ENCODE measurements at places on chromosomes 6 and 20.

DNA sequence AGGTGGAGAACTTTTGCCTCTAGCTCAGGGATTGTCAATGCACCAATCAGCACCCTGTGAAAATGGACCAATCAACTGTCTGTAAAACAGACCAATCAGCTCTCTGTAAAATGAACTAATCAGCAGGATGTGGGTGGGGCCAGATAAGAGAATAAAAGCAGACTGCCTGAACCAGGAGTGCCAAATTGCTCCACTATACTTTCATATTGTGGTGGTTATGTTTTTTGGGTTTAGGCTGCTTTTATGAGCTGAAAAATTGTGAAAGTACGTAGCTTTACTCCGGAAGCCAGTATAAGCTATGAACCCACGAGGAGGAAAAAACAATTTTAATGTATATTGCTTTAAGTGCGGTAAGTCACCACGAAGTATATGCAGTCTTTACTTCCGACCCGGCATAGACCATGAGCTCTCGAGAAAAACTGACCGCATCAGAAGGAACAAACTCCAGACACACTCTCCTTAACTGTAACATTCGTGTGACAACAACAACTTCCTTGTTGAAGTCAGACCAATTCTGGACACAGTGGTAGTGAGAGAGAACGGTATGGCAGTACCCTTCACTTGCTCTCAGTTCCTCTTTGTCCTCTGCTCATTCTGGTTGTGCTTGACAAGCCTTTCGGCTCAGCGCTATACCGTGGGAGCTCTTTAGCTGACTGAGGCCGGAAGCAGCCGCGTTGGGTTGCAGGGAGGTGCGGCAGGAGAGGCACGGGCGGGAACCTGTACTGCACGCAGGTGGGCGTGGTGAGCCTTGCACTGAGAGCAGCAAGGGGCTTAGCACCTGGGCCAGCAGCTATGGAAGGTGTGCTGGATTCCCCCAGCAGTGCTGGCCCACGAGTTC, 81.9 kb upstream of the E2F3 start:
- peak; percentile 80 for DNase-seq

- DNase-seq, result no peak
Measured at GRCh38 chr6:148878683-148879082, 131.9 kb downstream of the UST start.

GRCh38 chr6:49410564-49410963, 52.5 kb downstream of the MMUT start:
- DNase-seq, result no peak

- no peak for DNase-seq
Measured at GRCh38 chr20:50092436-50092835, 20.5 kb downstream of the UBE2V1 start.

DNA sequence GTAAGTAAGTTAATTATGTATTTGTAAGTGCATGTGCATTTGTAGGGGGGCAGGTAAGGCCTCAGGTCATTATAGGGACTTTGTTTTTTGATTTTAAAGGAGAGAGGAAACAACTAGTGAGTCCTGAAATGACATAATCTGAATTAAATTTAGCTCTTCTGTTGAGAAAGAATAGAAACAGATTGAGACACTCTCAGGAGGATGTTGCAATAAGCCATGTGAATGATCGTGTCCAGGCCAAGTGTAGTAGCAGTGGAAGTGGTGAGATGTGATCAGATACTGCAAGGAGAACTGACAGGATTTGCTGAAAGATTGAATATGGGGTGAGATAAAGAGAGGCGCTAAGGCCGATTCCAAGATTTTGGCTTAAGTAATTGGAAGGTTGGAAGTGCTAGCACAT, 2.6 kb upstream of the CENPW start:
- no peak for DNase-seq

DNA sequence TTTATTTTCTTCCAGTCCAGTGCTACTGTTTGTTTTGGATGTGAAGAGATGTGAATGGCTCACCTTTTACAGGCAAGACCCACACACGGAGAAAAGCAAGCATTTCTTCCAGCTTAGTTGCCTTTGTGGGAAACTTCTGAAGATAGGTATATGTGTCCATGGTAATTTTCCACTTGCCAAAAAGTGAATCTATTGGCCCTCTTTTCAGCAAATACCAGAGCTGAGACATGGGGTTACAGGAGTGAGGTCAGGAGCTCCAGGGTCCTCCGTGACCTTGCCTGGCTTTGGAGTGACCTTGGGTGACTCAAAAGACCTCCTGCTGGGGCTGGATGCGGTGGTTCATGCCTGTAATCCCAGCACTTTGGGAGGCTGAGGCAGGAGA, 166.7 kb downstream of the SCML4 start:
- no peak for DNase-seq

DNA sequence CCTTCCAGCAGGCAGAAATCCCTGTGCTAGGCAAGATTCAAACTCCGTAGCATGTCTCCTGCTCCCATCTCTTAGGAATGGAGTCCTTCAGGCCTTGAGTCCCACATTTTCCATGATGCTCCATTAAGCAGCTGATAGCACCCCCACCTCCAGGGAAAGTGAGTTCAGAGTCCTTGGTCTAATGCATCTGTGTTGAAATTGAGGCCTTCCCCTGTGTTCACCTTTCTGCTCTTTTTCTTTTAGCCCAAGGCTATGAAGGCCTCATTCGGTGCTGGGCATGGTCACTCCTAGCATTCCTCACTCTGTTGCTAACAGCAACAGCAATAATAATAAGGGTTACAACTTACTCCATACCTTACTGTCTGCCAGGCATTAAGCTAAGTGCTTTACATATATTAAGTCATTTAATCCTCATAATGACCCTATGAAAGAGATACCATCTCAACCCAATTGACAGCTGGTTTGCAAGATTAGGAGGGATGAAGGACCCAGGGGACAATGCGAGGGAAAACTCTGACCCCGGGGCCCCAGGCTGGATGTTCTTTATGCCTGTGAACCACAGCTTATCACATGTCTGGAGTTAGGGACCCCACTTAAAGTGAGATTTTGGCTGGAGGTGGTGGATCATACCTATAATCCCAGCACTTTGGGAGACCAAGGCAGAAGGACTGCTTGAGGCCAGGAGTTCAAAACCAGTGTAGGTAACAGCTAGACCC, 17.5 kb upstream of the PANK2 start:
- no peak for DNase-seq

- DNase-seq, result no peak
Measured at GRCh38 chr6:78896227-78896626, 28.9 kb downstream of the IRAK1BP1 start.

GRCh38 chr20:46690219-46691106, 1.2 kb upstream of the TP53RK start:
- DNase-seq, result no peak

GRCh38 chr6:139883776-139884175, 509.3 kb upstream of the CITED2 start:
- no peak for DNase-seq

DNA sequence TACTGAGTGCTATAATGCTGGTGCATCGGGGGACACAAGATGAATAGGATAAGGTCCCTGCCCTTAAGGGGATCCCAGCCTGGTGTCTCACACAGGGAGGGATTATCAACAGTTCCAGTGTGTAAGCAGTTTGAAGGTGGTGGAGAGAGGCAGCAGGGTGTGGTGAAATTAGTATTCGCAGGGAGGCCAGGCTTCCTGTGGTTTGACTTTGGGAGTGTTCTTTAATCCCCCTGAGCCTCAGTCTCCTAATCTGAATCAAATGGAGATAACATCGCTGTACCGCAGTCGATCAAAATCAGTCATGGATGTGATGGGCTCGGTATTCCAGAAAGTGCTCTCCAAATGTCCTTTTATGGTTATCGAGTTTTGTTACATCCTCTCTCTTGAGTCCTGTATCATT, 288.1 kb upstream of the SUPT3H start:
- no peak for DNase-seq

DNA sequence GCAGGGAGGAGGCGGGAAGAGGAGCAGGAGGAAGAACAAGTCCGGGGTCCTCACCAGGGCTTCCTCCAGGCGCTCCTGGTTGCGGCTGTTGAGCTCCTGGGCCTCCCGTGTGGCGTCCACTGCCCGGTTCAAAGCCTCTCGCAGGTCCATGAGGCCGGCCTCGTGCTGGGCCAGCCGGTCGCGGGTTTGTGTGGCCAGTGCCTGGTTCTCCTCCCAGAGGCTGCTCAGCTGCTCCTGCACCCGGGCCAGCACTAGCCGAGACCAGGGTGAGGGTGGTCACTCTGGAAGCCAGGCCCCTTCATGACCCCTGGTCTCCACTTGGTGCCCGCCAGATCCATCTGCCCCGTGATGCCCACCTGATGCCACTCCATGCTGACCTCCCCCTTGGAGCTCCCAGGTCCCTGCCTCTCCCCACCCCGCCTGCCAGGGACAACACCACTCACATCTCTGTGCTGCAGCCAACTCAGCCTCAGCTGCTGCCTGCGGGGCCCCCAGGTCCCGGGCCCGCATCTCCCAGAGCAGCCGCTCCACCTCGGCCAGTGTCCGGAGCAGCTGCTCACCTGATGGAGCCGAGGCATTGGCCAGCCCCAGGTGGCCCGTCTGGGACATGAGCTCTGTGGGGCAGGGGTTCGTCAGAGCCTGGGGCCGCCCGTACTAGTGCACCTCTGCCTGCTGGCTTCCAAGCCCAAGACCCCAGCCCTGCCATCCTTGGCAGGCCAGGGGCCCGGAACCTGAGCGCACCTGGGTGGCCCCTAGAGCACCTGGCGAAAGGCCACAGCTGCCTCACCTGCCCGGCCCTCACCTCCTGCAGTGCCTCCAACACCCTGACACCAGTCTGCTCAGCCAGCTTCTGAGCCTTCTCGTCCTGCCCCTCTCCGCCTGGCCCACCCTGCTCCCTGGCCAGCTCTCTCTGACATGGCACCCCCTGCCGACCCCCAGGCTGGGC, 15.9 kb downstream of the ADRM1 start:
- no peak for DNase-seq

DNA sequence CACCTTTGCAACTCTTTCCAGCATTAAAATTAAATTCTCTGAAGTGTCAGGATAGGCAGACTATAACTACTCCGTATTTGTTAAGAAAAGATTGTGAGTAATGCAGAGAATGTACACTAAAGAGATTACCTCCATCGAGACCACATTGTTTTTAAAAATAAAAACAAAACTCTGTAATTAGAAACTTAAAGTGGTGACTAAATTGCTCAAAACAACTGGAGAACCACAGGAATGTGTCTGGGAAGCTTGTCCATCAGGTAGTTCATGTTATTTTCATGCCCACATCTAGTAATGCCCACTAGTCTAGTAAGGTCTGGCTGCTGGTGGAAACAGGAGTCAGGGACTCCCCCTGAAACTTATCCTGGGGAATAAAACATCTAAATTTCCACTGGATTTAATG, 103.0 kb upstream of the FOXQ1 start:
- no peak for DNase-seq

DNA sequence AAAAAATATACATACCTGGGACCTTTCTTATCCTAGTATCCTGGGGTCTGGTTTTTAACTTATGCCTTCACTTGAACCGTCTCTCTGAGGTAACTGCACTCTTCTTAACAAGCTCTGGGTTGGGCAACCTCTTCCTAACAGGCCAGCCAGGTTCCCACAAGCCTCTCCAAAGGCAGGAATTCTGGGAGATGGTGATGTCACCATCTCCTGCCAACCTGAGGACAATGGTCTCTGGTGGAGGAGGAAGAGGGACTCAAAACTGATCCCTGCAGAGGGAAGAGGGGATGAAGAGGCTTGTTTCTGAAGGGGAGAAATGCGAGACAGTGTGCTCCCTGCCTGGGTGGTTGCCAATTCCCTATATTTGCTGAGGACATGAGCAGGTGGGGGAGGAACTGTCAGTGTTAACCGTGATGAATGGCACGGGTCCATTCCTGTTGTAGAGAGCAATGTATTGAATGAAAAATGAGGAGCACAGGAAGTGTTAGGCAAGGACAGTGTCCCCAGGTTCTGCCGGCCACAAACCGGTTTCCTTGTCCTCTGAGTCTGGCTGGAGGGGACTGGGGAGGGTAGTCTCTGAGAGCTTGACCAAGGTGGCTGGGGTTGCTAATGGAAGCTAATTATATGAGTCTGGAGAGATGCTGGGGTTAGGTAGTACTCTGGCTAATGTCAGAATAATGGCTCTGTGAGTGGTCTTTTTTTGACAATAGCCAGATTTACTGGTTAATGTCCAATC, 95.5 kb downstream of the KCNB1 start:
- DNase-seq, result no peak

DNA sequence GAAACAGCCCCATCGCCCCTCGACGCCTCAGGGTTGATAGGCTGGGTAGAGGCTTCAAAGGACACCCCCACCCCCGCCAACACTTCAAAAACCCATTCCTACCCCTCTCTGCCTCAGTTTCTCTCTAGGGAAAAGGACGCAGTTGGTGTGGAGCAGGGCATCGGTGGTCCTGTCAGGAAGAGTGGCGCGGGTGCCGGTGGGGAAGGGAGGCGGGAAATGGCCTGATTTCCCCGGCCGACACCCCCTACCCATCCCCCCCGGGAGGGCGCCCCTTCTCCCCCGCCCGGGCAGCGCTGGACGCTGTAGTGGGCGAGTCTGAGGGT, 367 bp downstream of the NRSN2 start:
- no peak for DNase-seq
